T-helper 2 cell treated with Interferon-gamma antibody and Interleukin-4, amounts not matched to agents 5 μg/mL and 100 μg/mL, for 36 hours (primary cell): ENCODE measurements at places on chromosomes 1 and 21.

DNA sequence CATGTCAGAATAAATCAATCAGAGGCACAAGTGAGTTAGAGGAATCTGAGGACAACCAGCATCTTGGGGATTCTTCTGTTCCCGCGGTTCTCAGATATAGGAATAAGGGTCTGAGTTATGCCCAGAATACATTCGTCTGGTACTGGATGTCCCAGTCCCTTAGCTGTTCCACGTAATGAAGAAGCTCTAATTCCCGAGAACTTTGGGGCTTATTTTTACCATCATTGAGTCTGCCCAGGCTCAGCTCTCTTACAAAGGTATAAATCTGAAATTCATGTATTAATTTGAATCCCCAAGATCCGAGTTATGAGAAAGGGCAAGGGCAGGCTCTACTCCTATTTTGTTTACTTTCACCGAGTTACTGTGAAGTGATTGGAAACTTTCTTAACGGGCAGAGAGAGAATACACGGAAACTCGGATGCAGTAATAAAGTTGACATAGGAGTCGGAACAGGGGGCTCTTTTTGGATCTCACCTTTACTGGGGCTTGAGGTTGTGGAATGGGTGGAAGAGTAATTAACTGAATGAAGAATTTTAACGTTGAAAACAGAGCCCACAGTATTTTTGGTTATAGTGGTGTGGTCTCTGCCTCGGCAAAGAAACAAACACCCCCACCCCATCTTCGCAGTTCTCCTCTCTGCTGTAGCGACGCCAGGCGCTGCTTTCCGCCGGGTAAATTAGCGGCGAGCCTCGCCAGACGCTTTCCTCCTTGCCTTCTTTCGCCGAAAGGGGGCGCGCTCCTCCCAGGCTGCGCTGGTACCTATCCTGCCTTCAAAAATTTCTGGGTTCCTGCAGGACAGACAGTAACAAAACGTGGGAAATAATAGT, 7.1 kb downstream of the PRRX1 start:
- DNase-seq: no peak

- no peak for DNase-seq
Observed at GRCh38 chr1:85090225-85090624, 41.9 kb upstream of the MCOLN3 start.

- DNase-seq: no peak
Observed at GRCh38 chr1:247054992-247055415, 23.6 kb downstream of the ZNF670 start.

DNA sequence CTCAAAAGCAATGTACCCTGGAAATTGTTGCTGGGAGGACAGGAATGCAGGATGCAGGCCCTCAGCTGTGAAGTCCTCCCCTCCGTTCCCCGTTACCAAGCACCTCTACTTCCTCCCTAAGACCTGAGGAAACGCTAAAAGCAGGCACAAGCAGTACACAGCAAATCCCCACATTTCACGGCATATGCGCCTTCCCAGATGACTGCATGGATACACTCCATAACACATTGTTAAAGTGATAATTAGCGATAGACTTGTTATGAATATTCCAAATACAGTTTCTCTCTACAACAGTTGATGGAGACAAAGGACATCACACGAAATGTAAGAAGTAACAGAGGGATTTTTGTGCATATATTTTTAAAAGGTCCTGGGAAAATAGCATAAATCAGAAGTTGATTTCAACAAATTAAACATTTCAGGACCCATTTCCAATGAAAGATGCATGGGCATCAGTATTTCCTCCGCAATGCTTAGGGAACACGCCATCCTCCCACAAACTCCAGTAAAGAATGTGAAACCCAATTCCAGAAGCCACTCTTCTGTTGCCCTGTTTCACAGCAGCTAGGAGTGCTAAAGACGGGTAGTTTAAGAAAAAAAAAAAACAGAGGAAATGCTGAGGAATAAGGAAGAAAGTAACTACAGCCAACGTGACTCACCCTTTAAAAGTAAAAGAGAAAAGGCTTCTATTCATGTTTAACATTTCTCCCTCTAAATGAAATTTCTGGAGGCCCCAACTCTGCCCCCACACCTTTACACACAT, 75.5 kb downstream of the HIVEP3 start:
- DNase-seq: no peak

GRCh38 chr1:13604721-13605120, 21.1 kb downstream of the PDPN start:
- no peak for DNase-seq

DNA sequence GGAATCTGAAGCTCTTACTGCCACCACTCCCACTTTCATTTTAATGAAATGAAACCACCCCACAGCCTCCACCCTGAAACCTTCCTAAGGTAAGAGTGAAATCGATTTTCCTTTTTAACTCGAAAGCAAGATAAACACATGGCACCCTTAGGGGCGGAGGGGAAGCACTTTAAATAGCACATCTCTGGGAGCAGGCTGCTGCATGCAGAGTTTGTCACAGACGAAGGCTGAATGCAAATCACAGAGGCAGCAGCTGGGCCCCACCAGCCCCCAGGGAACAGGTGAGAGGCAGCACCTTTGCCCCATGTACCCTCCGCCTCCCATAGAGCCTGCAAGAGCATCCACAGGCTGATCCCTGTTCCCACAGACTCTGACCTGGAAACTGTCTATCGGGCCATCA, 60.0 kb upstream of the GRIK3 start:
- no peak for DNase-seq

GRCh38 chr1:100882698-100883097, 11.9 kb downstream of the EXTL2 start:
- DNase-seq: no peak

- DNase-seq: no peak
Observed at GRCh38 chr1:221874285-221875003, 132.6 kb upstream of the DUSP10 start.

- no peak for DNase-seq
Observed at GRCh38 chr1:75203415-75204277, 69.5 kb downstream of the LHX8 start.

DNA sequence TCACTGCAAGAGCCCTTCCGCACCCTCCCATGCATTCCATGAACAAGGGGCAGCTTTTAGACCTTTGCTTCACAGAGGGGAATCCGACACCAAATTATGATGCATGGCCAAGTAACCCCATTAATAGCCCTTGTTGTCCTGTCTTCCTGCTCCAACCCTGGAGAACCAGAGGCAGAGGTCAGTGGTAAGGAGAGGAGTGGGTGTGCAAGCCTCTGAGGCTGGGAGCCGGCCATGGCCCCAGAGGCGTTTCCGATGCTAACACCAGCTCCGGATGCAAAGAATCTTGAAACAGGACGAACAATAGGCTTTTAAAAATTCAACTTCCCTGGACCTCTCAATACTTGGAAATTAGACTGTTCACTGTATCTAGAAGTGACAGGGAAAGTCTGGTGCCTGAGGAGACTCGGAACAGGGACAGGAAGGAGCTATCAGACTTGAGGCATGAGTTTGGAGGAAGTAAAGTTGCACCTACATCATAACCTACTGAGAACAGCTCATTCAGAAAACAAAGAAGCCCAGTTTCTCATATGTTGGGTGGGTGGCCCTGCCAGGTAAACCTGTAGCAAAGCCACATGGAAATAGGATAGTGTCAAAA, 101.2 kb upstream of the ERG start:
- no peak for DNase-seq

GRCh38 chr1:246760422-246761347, 36.5 kb downstream of the SCCPDH start:
- no peak for DNase-seq
